NCI-H1694 treated with DMSO at 0.1 percent for 48 hours (cell line): ENCODE measurements at places on chromosomes 3 and 15.

DNA sequence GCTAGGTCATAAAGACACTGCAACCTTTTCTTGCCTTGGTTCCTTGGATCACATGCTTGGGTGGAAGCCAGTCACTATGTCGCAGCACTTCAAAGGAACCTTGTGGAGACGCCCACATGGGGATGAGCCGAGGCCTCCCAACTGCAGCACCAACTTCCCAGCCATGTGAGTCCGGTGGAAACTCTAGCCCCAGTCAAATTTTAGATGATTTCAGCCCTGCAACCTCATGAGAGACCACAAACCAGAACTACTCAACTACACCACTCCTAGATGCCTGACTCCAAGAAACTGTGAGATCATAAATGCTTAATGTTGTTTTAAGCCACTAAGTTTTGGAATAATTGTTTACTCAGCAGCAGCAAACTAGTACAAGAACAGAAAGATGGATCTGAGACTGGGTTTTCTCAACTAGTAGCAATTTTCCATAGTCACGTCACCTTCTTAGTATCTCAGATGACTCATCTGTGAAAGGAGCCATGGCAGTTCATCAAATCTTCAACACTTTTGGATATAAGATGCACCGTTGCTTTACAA, 86.5 kb downstream of the MB21D2 start:
- DNase-seq, result no peak

DNA sequence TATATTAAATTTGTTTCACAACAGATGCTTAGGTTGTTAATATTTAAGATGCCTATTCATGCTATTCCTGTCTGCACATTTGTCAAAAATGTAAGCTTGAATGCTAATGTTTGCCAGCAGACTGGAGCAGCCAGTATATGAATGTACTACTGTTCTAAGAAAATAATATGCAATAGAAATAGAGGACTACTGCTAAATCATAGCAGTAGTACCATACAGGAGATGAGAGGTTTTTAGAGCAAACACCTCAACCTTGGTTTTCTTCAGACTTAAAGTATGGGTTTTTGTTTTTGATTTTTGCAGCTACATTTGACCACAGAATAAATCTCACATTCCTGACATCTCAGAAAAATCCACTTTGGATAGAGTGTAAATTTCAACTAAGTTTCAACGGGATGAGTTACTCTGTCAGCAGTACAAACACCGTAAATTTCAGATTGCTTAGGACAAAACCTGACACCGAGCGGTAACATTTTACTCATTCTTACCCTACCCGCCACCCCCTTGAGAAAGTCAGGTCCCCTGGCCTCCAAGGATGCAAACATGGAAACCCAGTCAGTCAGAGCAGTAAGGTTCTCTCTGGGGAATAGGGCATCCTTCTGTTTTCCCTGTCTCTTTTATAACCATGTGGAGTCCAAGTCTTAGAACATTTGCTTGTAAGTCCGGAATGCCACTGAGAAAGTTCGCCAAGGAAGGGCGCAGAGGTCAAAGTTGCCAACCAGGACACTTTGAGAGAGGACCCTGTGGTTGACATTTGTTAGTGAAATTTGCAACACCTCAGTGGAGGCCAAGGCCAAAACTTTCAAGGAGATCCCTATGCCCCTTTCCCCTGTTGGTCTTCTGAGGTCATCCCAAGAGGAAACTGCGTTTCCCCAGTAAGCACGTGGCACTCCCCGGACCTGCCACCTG, 17.9 kb upstream of the SATB1 start:
- DNase-seq, result no peak

- no peak for DNase-seq
These were observed 1013.3 kb downstream of the TUSC7 start for GRCh38 chr3:117722856-117723255.

DNA sequence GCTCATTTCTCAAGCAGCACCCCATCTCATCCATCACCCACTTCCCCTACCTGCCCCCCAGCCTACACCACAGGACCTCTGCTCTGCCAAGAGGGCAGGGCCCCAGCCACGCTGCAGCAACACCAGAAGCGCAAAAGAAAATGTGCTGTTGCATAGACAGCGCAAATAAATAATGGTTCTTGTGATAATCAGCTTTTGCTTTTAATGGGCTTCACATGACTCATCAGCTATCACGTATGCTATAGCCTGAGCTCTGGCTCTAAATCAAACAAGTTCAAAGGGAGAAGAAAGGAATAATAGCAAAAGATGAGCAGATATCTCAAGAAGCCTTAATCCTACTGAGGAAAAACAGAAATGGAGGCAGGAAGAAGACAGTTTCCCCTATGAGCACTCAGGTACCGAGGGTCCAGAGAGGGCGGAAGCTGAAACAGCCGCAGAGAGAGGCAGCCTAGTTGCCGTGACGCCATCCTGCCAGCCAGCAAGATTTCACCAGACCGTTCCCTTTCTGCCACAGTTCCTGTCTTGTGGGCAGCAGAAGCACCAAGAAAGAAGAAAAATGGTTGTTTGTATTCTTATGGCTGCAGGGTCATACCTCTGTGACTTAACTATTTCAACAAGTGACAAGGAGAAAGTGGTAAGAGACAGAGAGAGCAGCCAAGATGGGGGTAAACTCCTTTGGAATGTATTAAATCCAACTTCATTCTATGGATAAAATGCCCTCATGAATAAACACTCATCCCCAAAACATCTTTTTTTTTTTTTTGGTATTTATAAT, 22.0 kb downstream of the RAB27A start:
- DNase-seq, result no peak

DNA sequence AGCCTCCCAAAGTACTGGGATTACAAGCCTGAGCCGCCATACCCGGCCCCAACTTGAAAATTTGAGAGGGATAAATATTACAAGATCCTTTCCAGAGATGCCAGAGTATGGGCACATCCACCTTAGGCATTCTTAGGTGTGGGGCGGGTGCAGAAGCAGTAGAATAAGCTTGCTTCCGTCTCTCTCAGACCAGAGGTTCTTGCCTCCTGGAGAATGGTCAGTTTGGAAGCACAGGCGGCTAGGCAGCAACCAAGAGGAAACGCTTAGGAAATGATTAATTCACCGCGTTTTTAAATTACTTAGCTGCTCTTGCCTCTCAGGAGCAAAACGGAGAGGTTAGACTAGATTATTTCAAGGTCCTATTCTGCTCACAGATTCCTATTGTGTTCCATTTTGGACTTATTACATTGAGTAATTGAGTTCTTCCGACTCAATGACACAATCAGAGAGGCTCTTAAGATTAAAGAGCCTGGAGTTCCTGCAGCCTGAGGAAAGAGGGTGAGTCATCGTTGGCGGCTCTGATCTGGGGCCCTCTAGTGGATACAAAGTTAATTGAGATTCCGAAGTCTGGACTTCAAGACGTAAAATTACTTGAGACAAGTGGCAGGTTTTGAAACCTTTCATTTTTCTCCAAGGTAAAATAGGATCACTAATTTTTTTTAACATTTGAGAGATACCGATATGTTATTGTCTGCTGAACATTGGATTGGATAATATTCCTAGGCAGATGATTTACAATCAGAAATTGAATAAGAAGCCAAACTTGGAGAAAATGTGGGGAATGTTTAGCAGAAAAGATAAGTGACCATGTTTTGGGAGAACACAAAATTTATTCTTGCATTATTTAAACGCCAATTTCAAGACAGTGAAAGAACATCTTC, 5.8 kb upstream of the TOPAZ1 start:
- DNase-seq, result no peak

DNA sequence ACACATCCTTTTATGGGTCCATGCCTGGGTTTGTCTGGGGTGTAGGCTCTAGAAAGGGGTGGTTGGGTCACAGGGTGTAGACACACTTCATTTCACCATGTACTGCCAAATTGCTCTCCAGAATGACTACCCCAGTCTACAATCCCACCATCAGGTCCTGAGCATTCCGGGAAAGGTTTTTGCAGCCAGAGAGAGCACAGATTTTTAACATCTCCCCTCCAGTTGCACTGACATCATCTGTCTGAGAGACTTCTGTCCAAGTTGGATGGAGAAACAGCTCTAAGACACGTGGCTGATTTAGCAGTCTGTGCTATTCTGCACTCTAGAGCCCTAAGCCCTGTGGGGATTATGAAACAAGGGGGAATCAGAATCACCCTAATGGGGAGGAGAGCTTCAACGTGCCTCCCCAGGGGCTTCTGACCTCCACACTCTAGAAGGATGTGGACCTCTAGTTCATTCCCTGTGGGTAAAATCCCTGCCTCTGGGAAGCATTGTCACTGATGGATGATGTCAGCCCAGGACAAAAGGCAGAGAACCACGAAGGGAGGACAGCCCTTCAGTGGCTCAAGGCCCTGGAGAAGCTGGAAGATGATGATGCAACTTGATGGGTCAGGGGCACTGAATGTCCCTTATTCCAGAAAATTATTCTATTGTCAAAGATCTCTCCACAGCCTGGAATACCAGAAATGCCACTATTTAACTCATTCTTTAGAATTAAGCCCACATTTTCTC, 71.5 kb downstream of the CD200R1L start:
- DNase-seq, result no peak

- no peak for DNase-seq
These were observed 17.6 kb downstream of the CCR5AS start for GRCh38 chr3:46389306-46389705.

DNA sequence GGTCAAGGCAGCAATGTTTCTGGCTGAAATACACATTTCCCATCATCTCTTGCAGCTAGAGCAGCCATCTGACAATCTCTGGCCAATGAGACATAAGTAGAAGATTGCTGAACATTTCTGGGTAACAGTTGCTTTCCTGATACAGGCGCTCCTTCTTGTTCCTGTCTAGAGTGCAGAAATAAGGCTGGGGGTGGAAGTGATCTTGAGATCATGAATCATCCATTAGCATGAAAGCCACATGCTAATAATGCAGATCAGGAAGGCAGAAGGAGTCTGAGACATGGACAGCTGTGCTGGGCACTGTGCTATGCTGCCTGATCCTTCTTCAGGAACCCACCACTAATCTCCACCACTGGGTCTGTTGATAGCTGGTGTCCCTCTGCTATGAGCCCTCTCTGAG, 14.8 kb upstream of the TMEM108 start:
- DNase-seq, result no peak

GRCh38 chr15:87047203-87047965, 967.7 kb downstream of the AGBL1 start:
- DNase-seq, result no peak

DNA sequence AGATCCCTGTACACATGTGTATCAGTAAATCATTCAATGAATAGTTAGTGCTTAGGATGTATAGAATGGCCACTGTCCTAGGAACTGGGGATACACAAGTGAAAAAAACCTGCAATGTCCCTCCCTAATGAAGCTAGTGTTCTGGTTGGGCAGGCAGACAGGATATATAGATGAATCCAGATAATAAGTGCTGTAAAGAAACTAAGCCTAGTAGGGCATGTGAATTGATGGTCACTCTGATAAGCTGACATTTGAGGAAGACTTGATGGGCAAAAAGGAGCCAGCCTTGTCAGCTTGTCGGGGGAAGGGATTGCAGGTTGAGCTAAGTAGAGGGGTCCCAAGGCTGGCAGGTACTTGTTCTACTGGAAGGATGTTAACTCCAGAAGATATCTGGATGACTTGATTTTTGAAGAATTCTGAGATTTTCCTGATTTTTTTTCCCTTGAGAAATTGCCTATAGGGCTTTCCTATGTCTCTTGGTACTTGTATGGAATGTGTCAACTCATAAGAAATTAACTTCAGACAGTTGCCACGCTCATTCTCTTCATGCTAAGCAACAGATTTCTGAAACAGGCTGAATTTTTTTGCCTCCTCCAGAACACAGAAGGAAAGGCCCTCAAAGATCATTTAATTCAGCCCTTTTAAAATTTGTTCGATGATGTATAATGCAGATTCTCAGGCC, 6.3 kb upstream of the KIF23 start:
- DNase-seq, result no peak

DNA sequence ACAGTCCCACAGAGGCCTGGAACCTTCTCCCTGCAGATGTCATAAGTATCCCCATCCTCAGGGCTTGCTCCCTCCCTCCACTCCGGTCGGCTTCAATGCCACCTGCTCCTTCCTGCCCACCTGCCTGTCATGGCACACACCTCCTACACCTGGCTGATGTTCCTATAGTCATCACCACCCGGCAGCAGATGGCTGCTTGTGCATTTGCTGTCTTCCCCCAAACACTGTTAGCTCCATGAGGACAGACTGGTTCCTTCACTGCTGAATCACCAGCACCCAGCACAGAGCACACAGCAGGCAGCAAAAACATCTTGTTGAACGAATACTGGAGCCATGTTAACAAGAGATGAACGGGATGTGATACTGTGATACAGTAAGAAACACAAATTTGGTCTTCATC, 14.8 kb downstream of the TARS3 start:
- DNase-seq, result no peak

- no peak for DNase-seq
These were observed 336.8 kb downstream of the RSL24D1 start for GRCh38 chr15:54859982-54860381.

DNA sequence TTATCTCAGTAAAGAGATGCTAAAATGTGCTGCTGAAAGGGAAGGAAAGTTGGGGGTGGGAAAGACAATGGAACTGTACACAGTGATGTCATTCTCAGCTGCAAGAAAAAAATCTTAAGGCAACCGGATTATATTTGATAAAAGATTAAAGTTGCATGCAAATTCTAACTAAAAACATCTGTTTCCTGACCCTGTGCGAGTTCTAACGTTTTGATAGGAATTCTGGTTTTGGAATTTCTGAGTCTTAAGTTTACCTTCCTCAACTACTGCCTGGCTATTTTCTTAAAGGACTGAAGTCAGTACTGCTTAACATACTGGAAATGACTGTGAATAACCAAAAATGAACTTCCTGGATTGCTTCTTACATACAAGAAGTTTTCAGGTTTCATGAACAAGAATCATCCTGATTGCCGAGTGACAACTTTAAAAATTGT, 115.5 kb downstream of the SLC25A26 start:
- DNase-seq, result no peak

GRCh38 chr15:45871121-45871855, 236.5 kb downstream of the SQOR start:
- DNase-seq, result no peak

- peak; percentile 25 for DNase-seq
These were observed 760 bp downstream of the FANCI start for GRCh38 chr15:89244574-89244903.
